Dermis microvascular lymphatic vessel endothelial cell (primary cell): ENCODE measurements at places on chromosomes 3 and 15.

DNA sequence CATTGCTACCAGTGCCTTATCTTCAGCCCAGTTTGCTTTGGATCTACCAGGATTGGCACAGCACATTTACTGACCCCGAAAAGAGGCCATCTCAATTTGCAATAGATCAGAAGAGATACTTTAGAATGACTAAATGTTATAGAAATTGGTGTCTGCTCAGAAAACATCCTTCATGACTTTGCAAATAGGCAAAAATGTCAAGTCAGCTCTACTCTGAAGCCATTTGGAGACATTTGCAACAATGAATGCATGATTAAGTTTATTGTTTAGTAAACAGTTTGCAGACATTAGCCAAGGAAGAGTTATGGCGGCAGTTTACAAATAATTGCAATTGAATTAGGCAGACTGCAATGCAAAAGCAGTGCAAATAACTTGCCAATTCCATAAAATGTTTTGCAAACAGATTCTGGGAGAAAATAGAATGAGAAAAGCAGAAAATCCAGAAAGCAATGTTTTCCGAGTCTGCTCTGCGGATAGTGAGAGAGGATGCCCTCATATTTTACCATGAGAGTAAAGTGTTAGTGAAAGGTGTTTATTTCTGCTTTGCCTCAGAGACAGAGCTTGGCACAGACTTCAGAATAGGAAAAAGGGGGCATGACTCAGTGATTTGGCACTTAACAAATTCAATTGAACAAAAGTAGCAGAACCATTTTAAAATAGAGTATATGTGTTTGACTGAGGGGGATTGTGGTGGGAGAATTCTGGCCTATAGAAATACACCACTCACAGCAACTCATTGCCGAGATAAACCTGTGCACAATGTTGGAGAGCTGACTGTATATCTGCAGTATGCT is 334.9 kb upstream of the NR2F2 start:
- DNase-seq: peak; percentile 78

GRCh38 chr3:60030982-60031381 is 981.2 kb upstream of the CFAP20DC start:
- no peak for DNase-seq

- DNase-seq: no peak
Measured at GRCh38 chr3:27115352-27115751, 253.8 kb downstream of the NEK10 start.

DNA sequence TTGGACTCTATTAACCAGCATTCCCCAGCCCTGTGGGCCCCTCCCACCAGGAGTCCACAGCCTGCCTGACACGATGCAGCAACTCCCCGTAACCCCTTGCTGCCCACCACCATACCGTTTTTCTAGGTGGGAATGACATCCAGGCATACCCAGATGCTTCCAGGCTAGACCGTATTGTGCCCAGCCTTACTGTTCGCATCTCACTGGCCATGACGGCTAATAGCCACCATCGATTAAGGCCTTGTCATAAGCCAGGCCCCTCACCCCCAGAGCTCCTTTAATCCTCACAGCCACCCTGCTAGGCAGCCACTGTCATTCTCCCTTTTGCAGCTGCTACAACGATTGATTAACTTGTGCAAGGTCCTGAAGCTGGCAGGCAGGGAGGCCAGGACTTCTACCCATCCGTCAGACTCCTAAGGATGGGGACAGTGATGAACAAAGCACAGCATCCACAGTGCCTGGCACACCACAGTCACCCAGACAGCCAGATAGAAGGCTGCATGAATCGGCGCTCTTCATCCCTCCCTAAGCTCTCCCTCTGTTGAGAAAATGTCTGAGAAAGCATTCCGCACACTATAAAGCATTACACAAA is 60.0 kb upstream of the FLNB start:
- DNase-seq: no peak

GRCh38 chr3:172696357-172696756 is 14.5 kb downstream of the NCEH1 start:
- DNase-seq: no peak

DNA sequence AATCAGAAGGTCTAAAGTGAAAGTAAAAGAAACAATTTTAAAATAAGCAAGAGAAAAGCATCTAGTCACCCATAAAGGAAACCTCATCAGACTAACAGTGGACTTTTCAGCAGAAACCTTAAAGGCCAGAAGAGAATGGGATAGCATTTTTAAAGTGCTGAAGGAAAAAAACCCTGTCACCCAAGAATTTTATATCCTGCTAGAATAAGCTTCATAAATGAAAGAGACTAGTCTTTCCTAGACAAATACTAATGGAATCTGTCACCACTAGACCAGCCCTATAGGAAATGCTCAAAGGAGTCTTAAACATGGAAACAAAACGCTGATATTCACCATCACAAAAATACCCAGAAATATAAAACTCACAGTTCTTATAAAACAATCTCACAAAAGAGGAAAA is 46.9 kb downstream of the TAMM41 start:
- DNase-seq: no peak

DNA sequence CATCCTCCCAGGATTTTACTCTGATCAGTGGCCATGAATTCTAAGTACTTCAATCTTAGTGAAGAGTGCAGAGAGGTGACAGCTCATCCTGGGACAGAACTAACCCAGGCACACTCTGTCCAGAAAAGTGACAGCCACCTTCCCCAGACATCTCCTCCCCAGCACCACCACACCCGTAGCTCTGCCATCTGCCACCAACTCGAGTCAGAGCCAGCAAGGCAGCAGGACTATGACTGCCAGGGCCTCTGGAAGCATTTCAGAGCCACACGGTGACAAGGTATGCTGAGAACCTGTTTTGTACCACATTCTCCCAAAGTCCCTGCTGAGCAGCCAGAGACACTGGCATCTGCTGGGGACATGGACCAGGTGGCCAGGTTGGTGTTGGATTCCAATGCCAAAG is 71.0 kb downstream of the NTRK3 start:
- DNase-seq: no peak

DNA sequence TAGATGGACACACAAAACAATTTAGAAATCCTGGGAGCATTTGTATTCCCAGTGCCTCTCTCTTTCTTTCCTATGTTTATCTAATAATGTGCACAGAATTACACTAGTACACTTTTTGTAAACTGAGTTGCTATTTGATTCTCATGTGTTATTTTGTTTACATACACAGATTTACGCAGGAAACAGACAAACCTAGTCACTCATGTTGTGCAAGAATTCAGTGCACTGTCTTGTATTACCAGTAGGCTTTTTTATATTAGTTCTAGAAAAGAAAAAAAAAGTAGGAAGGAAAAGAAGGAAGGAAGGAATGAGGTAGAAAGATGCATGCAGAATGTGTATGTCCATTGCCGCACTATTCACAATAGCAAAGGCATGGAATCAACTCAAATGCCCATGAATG is 257.4 kb downstream of the AGBL1 start:
- no peak for DNase-seq

- no peak for DNase-seq
Measured at GRCh38 chr15:70699890-70700289, 63.5 kb downstream of the UACA start.

- no peak for DNase-seq
Measured at GRCh38 chr3:48215019-48215418, 8.3 kb upstream of the CAMP start.

- DNase-seq: peak; percentile 52
Measured at GRCh38 chr3:71022551-71023335, 560.8 kb downstream of the FOXP1 start.

- DNase-seq: no peak
Measured at GRCh38 chr15:77287385-77287784, 132.5 kb downstream of the PEAK1 start.
